ENCODE measurements at places on chromosomes 5 and 9. TPM values are rescaled to one million over a fixed set of nuclear protein-coding genes. Genes with fewer than 3 reads are reported as not detected.

Gene SOWAHA
- not detected for total RNA-seq

DNA sequence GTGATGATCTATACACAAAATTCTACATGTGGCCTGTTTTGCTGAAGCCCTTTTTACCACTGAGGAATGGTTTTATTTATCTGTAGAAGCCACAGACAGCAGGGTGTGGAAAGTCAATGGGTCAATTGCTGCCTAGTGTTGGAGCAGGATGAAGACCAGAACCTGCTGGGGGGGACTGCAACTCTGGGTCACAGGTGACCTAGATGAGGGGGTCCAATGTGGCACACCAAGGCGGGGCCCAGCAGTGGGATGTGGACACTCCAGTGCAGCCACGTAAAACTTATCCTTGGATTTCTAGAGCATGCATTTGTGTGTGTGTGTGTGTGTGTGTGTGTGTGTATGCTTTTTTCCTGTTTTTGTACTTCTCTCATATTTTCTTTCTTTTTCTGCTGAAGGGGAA is 147.5 kb upstream of the PHYKPL start:
- no peak overlapping the region for H3K4me3 ChIP-seq
- no peaks in the 10 kb centered on the region for H3K4me1 ChIP-seq
- H3K36me3 ChIP-seq = no peaks in the 10 kb centered on the region
- no peak for DNase-seq

Gene NME5
- total RNA-seq = not detected

DNA sequence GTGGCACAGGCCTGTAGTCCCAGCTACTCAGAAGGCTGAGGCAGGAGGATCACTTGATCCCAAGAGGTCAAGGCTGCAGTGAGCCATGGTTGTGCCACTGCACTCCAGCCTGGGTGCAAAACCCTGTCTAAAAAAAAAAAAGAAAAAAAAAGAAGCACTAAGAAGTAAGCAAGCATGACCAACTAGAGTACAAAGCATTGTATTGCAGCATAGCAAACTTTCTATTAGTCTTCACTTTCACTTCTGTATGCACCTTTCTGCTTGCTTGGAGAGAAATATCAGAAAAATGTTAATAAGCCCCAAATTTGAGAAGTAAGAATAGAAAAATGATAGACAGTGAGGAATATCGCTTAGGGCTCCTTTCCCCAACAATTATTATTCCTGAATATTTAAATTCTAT is 497.7 kb upstream of the WWC1 start:
- H3K36me3 ChIP-seq = no peaks in the 10 kb centered on the region
- H3K27me3 ChIP-seq = no peaks in the 10 kb centered on the region
- no peaks in the 10 kb centered on the region for H3K4me1 ChIP-seq
- H3K27ac ChIP-seq = no peak overlapping the region

DNA sequence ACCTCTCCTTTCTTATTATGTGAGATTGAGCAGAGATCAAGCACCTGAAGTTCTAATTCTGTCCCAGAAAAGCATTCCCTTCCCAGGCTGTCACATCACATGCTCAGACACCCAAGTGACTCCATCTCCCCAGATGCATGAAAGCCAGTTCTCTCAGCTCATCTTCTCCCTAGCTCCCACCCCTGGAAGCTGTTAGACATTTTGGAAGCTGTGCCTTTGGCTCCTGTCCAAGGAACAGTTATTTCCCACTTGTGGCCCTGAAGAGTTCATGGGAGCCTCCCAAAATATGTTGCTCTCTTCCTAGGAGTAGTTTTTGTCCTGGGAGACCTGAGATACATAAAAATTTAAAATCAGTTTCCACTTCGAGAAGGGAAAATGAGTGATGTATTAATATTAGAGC is 161.4 kb upstream of the GAS1 start:
- no peak overlapping the region for H3K27ac ChIP-seq
- H3K27me3 ChIP-seq = no peaks in the 10 kb centered on the region
- no peak overlapping the region for H3K4me3 ChIP-seq
- no peaks in the 10 kb centered on the region for H3K4me1 ChIP-seq
- H3K36me3 ChIP-seq = no peaks in the 10 kb centered on the region
- DNase-seq = no peak

Gene CTSL
- total RNA-seq = 0.74 TPM

GRCh38 chr5:163489055-163489744 is 16.2 kb upstream of the MAT2B start:
- H3K4me1 ChIP-seq = no peaks in the 10 kb centered on the region
- H3K4me3 ChIP-seq = no peak overlapping the region
- no peaks in the 10 kb centered on the region for H3K36me3 ChIP-seq
- DNase-seq = no peak

GRCh38 chr5:72440207-72440638 is 67.0 kb downstream of the ZNF366 start:
- no peaks in the 10 kb centered on the region for H3K36me3 ChIP-seq
- no peak for DNase-seq
- peaks cover 2% of the 10 kb centered on the region for H3K27me3 ChIP-seq
- no peak overlapping the region for H3K27ac ChIP-seq

Gene MARCHF11
- total RNA-seq = not detected

DNA sequence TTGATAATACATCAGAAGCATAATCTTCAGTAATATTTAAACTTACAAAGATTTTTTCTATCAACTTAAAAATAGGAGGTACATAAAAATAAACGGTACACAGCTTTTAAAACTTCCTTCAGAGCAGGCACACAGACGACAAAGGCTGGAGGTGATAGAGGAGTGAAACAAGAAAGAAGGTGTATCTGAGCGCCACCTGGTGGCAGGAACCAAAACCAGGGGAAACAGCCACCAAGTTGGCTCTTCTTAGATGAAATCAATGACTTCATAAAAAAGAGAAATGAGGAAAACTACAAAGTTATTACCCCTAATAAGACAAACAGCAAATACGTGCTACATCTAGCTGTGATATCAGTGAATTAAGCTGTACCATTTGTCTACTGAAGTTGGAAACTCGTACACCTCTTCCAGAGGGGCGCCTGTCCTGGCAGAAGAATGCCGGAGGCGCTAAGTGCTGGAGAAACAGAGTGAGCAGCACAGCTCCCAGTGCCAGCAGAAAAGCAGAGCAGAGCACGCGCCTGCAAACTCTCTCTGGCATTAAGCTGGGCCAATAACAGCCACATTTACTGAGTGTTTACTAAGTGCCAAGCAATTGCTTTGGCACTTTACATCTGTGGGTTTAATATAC is 85.9 kb downstream of the SETX start:
- H3K27me3 ChIP-seq = no peaks in the 10 kb centered on the region
- H3K36me3 ChIP-seq = peaks cover 30% of the 10 kb centered on the region
- H3K4me1 ChIP-seq = no peaks in the 10 kb centered on the region

GRCh38 chr5:149018909-149019443 is 43.9 kb downstream of the SH3TC2 start:
- H3K27ac ChIP-seq = no peak overlapping the region
- no peaks in the 10 kb centered on the region for H3K27me3 ChIP-seq
- H3K4me3 ChIP-seq = no peak overlapping the region
- no peaks in the 10 kb centered on the region for H3K4me1 ChIP-seq
- no peaks in the 10 kb centered on the region for H3K36me3 ChIP-seq

- no peak overlapping the region for H3K27ac ChIP-seq
- no peak overlapping the region for H3K4me3 ChIP-seq
- H3K27me3 ChIP-seq = peaks cover 3% of the 10 kb centered on the region
These were observed 68.5 kb downstream of the TMC1 start for GRCh38 chr9:72589667-72590521.

Gene GABRA1
- not detected for total RNA-seq

- no peaks in the 10 kb centered on the region for H3K4me1 ChIP-seq
- DNase-seq = no peak
- no peaks in the 10 kb centered on the region for H3K36me3 ChIP-seq
- no peaks in the 10 kb centered on the region for H3K27me3 ChIP-seq
These were observed 22.5 kb downstream of the CCDC152 start for GRCh38 chr5:42779083-42779482.

- no peak overlapping the region for H3K27ac ChIP-seq
- H3K4me3 ChIP-seq = no peak overlapping the region
- no peaks in the 10 kb centered on the region for H3K27me3 ChIP-seq
- DNase-seq = no peak
- no peaks in the 10 kb centered on the region for H3K36me3 ChIP-seq
These were observed 1263.3 kb upstream of the CDH9 start for GRCh38 chr5:28301712-28302111.

Gene MAML1
- 50.6 TPM for total RNA-seq

DNA sequence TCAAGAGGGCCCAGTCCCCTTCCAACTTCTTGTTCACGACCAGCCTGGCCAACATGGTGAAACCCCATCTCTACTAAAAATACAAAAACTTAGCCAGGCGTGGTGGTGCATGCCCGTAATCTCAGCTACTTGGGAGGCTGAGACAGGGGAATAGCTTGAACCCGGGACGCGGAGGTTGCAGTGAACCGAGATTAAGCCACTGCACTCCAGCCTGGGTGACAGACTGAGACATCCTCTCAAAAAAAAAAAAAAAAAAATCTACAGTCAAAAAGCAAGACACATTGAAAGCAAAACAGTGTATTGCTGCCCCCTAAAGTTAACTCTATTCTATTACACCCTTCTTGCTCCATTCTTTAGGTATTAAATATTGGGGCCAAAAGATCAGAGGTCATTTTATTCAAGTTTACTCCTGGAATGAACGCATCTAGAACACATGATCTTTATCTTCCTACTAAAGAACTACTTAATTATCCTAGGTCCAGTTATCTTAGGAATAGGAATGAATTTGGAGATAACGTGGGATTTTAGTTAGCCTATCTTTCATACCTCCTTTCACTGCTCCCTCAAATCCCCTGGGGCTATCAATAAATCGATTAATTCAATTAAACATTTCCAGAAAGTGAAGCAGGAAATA is 2.4 kb downstream of the ATG12 start:
- peak overlapping the region; percentile 47 for H3K27ac ChIP-seq
- peaks cover 32% of the 10 kb centered on the region for H3K4me1 ChIP-seq
- peaks cover 5% of the 10 kb centered on the region for H3K36me3 ChIP-seq

GRCh38 chr9:117091529-117091928 is 323.3 kb downstream of the ASTN2 start:
- no peak overlapping the region for H3K4me3 ChIP-seq
- H3K36me3 ChIP-seq = no peaks in the 10 kb centered on the region
- H3K4me1 ChIP-seq = no peaks in the 10 kb centered on the region
- DNase-seq = no peak

- no peak for DNase-seq
- no peaks in the 10 kb centered on the region for H3K27me3 ChIP-seq
- H3K27ac ChIP-seq = no peak overlapping the region
- H3K36me3 ChIP-seq = no peaks in the 10 kb centered on the region
- H3K4me3 ChIP-seq = no peak overlapping the region
- H3K4me1 ChIP-seq = no peaks in the 10 kb centered on the region
These were observed 432.9 kb downstream of the SPATA31D1 start for GRCh38 chr9:82421498-82421897.

- no peaks in the 10 kb centered on the region for H3K27me3 ChIP-seq
- DNase-seq = peak; percentile 34
- no peak overlapping the region for H3K27ac ChIP-seq
- peaks cover 3% of the 10 kb centered on the region for H3K4me1 ChIP-seq
- no peak overlapping the region for H3K4me3 ChIP-seq
These were observed 36.6 kb downstream of the CTNNA1 start for GRCh38 chr5:138789771-138790242.

Gene ZNF883
- 0.54 TPM for total RNA-seq

Gene TRAF2
- 54.5 TPM for total RNA-seq
